ENCODE measurements at places on chromosomes 3 and 15. TPM values are rescaled to one million over a fixed set of nuclear protein-coding genes. Genes with fewer than 3 reads are reported as not detected.

ANKRD34C gene
- not detected for total RNA-seq

SPINT1 gene
- 1.2 TPM for total RNA-seq

ATRIP gene
- 9.8 TPM for total RNA-seq

MYRIP gene
- total RNA-seq = not detected
